IPS-NIHi11 (cell line): ENCODE measurements at places on chromosomes 12 and 14.

GRCh38 chr12:94290353-94290752 is 142.0 kb downstream of the PLXNC1 start:
- no peak for DNase-seq

- DNase-seq, result no peak
Measured at GRCh38 chr14:95250936-95251335, 68.8 kb downstream of the CLMN start.

- DNase-seq, result no peak
Measured at GRCh38 chr14:102779574-102780315, 2.5 kb downstream of the TRAF3 start.

- DNase-seq, result no peak
Measured at GRCh38 chr12:8572507-8572906, 31.8 kb upstream of the CLEC4E start.

- peak; percentile 64 for DNase-seq
Measured at GRCh38 chr14:54567639-54568561, 972 bp downstream of the SAMD4A start.

- DNase-seq, result no peak
Measured at GRCh38 chr12:27824126-27824842, 44.2 kb upstream of the MANSC4 start.

- DNase-seq, result no peak
Measured at GRCh38 chr12:81209012-81209411, 131.1 kb downstream of the ACSS3 start.

DNA sequence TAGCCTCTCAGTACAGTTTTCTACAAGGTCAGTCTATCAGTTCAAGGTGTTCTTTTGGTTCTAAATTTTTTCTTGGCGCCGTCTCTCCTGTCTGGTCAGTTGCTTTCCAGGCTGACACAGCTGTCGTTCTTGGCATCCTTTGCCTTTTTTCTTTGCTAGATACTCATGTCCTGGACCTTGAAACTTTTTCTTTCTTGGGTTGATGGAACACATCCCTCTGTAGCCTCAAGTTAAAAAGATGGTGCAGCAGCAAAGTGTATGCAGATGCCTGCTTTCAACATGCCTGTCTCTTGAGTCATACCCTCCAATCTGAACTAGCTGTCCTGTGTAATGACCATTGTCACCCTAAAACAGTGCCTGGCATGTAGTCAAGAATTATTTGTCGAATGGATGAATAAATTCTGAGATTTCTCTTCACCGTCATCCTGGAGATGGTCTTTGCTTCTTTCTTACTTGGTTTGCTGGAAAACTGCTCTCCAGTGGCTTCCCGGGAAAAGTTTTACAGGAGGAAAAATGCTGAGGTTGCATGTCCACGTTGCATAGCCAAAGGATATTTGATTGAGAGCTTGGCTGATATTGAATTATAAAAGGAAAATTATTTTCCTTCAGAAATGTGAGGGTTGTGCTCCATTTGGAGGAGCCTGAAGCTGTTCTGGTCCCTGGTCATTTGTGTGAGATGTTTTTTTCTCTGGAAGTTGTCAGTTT is 4.6 kb downstream of the NYNRIN start:
- no peak for DNase-seq

DNA sequence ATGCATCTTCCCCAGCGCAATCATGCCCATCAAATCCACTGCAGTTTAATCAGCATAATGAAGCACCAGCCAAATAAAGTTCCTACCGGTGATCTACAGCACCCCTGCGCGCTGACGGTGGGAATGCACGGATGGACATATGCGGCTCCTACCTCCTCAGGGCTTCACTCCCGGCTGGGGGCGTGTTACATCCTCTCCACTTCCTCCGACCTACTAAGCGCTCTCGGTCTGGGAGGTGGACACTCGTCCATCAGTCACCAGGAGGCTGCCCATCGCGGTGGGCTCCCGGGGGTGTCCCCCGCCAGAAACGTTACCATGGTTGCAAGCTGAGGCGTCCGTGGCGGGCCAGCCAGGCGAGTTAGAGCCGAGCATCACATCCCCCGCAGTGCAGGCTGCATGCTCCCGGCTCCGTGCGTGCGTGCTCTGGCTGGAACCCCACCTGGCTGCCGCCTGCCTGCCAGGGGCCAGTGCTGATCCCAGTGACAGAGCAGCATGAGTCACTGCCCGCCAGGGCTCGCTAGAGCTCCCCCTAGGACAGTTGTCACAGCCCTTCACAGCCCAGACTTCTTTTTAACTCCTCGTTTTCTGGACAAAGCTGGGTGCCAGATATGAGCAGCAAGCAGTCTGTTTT is 73.0 kb downstream of the CIT start:
- peak; percentile 86 for DNase-seq

GRCh38 chr12:100453951-100454350 is 19.7 kb upstream of the NR1H4 start:
- no peak for DNase-seq

GRCh38 chr14:66038618-66039017 is 447.6 kb upstream of the CCDC196 start:
- DNase-seq, result no peak

- DNase-seq, result no peak
Measured at GRCh38 chr14:50403419-50403818, 6.7 kb upstream of the CDKL1 start.

- DNase-seq, result peak; percentile 48
Measured at GRCh38 chr14:25237845-25238244, 187.9 kb upstream of the STXBP6 start.

DNA sequence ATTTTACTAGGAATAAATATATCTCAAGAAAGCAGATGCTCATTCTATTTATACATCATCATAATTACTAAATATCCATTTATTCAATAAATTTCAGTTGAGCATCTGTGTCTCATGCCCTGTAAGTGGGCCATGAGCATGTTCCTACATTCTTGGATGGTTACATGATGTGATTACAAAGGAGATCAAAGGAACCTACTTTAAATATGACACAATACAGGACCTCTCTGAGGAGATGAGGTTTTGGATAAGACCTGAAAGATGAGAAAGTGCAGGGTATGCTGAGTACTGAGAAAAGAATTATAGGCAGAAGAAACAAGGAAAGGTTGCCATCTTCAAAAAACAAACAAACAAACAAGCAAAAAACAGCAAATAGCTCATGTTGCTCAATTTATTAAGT is 105.4 kb upstream of the CNTN1 start:
- no peak for DNase-seq

DNA sequence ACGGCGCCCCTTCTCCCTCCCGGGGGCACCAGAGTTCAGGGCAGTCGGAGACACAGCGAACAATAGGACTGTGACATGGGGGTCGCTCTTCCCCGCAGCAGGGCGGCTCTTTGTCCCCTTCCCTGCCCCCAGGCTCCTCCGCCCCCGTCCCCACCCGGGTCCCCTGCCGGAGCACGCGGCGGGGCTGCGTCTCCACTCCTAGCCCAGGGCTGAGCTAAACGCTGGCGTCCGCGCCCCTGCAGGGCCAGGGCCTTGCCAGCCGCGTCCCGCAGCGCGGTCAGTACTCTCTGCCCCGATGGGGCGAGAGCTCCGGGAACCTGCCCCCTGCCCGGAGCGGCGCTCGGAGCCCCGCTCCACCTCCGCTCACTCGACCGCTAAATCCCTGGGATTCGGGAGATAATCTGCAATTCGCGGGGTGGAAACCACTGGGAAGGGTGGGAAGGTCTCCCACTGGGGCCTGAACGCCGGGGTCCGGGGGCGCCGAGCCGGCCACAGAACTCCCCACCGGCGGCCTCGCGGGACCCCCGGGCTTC is 825 bp upstream of the CCDC85C start:
- peak; percentile 68 for DNase-seq

DNA sequence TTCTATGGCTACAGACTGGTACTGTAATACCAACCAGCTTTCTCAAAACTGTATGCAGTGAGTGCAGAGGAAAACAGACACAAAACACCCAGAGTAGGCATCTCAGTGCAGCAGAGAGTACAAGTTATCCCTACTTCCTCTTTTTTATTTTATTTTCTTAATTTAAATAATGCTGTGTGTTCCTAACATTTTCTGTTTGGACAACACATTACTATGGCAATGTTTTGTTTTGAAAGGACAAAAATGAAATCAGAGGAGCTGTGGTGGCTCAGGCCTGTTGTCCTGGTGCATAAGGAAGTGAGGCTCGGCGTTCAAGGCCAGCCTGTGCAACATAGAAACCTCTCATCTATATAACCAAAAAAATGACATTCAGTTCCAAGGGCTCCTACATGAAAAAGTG is 33.7 kb upstream of the SELPLG start:
- no peak for DNase-seq
